ENCODE measurements at places on chromosomes 1 and 21. TPM values are rescaled to one million over a fixed set of nuclear protein-coding genes. Genes with fewer than 3 reads are reported as not detected.

GRCh38 chr21:30710499-30710898, 8.1 kb downstream of the KRTAP21-3 start:
- peak; percentile 23 for DNase-seq

DNA sequence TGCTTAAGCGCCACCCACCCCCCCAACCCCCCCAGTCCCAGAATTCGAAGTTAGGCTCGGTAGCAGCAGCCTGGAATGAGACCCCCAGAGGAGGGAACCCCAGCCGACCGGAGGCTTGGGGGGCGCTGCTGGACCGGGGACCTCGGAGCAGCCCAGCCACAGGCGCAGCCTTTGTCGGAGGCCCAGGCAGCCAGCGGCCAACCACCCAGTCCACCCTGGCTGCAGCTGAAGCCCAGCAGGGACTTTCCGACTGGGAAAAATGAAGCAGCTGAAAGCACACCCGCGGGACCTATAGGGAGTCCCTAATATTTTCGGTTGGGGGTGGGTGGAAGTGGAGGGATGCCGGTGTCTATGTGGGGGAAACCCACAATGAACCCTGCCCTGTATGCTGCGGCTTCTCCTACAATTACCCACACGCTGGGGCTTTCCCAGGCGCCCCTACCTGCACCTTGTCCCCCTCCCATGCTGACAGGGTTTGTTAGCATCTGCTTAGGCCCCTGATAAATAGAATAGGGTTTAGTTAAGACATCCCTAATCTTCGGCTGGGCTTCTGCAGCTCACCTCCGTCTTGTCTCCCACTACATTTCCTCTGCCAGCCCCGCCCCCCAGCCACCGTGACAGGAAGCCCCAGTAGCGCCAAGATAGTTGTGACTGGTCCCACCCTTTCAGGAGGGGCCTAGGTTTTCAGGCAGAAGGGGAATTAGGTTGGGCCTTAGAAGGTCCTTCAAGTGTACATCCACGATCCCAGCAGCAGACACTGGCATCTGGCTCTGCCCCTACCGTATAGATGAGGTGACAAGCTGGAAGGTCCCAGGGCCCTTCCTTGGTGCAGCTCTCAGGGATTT, 838 bp downstream of the CCDC28B start:
- DNase-seq: peak; percentile 89

DNA sequence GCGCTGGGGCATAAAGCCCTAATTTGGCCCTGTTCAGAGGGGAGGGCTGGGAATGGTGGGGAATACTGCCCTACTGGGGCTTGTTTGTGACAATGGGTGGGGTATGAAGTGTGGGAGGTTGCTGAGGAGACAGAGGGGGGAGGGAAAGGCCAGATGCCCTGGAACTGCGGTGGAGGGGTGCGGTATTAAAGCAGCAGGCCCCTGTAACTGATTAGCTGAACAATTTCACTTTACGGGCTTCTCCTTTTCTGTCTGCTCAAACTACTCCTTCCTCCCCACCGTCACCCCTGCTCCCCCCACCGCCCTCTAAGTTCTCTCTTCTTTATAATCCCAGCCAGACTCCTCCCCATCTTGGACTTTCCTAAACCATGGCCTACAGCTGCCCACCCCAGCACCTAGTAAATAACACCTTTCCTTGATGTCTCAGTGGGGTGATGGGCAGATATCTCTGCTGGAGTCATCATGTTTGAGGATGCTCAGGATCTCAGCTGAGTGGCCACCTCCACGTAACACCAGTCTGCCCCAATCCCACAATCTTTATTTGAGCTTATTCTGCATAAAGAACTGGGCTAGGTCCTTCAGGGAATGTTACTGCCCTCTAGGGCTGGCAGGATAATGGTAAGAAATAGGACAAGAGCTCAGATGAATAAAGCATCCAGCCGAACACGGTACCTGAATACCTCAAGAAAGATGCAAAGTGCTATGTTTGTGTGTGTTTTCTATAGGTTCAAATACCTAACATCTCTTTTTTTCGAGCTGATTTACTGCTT, 33.5 kb downstream of the XCL1 start:
- DNase-seq: no peak

DNA sequence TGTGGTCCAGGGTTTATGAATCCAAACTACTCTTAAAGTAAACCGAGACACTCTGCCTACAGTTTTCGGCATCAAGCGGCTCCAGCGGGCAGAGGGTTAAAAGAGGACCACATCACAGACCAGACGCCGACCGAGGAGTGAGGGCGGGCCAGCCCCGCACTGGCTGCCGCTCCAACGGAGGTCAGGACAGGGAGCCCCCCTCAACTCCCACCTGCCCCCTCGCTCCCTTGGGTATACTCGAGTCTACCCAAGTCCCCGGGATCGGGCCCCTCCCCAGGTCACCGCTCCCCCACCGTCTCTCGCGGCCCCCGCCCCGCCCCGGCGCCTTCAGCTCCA, 312 bp downstream of the ARNT start:
- no peak for DNase-seq

DNA sequence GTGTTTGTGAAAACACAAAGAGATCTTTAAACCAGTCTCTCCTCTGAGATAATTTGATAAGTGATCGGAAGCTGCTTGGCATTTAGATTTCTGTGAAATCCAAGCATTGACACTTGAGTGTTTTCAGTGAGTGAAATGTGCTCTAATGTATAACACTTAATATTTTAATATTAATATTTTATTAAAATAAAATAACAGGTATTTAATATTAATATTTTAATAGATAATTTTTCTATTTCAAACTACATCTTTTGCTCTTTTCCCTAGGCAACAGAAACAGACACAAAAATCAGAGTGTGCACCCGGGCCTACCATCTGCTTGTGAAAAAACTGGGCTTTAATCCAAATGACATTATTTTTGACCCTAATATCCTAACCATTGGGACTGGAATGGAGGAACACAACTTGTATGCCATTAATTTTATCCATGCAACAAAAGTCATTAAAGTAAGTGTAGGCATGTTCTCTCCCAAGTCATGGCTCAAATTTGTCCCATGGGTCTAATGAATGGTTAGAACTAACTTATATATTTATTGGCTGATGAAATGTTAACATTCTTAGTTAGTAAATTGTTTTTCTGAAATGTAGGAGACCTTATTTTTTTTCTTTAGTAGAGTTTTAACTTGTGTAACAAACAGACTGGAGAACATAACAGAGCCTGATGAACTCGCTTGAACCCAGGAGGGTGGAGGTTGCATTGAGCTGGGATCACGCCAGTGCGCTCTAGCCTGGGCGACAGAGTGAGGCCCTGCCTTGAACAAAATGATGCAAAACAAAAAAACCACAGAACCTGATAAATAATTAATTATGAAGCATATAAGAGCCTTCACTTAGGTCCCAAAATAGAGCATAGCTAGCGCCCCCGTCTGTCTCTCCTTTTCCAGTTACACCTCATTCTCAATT, 55.2 kb downstream of the MTR start:
- DNase-seq: no peak

DNA sequence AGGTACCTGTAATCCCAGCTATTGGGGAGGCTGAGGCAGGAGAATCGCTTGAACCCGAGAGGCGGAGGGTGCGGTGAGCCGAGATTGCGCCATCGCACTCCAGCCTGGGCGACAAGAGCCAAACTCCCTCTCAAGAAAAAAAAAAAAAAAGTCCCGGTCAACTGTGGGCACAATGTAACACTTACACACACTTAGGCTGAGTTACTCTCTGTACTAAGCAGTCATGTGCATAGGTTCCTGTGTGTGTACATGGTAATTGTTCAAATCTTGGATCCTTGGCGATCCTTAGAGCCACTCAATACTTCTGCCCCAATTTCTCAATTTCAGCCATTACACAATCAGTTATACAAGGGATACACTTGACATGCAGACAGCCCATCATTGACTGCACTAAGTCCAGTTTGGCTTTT, 11.6 kb downstream of the SDCCAG8 start:
- DNase-seq: no peak

DNA sequence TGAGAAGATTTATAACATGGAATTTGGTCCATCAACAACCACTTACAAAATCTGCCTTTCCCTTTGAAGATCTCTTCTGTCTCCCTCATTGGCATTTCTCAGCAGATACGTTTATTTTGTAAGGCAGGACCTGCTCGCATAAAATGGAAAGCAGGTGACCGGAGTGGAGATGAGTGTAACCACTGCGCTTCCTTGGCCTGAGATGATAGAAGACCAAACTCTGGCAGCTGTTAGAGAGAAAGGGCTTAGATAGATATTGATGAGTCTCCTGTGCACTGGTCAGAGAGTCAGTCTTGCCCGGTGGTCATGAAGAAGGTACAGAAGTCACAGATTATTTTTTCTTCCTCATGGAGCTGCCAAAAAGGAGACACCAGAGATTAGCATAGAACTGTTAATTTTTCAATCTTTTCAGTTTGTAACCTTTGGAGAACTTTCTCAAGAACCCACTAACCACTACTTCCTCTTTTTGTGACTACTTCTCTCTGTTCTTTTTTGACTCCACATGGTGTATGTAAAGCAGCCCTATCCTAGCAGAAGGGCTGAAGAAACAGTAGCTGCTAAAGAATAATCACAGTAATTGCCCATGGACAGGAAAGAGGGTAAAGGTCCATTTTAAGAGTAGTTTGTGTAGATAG, 47.6 kb downstream of the FCRL3 start:
- DNase-seq: no peak

GRCh38 chr1:52667290-52667689, 30.9 kb downstream of the COA7 start:
- no peak for DNase-seq

- no peak for DNase-seq
Observed at GRCh38 chr1:35832276-35832905, 24.6 kb downstream of the AGO4 start.

DNA sequence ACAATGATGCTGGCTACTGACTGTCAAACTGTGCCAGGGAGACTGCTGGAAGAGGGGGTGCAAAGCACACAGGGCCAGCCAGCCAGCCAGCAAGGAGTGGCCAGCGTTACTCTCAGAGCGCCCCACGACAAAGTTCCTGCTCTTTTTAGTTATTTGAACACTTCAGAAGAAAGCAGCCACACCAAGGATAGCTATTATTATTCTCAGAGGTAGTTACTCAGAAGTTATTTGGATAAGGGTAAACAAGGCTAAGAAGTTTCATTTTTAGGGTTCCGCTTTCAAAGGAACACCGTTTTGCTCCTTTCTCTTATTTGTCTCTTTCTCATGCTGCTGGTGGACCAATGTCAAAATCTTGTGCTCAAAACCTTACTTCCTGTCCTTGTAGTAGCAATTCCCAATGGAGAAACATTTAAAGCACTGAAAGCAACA, 59.9 kb downstream of the VANGL2 start:
- DNase-seq: no peak

- no peak for DNase-seq
Observed at GRCh38 chr1:3914911-3915310, 14.8 kb upstream of the C1orf174 start.

DNA sequence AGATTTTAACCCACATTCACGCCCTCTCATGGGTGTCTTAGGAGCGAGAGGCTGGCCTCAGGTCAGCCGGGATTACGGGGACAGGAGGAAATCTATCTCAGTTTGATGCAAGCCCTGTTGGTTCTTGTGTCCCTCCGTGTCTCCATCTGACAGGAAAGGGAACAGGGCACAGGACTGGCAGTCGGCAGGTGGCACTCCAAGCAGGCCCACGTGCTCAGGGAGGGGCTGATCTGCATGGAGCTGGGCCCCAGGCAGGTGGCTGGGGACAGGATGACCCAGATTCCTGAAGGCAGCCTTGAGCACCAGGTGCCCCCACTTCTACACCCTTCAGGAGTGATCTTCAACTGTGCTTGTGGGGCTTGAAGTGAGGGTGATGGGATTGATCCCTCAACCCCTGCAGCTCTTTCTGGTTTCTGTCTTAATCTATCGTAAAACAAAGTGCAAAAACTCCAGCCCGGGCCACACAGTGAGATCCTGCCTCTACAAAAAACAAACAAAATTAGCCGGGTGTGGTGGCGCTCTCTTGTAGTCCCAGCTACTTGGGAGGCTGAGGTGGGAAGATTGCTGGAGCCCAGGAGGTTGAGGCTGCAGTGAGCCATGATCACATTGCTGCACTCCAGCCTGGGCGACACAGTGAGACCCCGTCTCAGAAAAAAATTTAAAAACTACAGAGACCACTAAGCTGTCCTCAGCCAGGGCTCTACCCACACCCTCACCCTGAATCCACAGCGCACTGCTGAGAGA, 8.3 kb downstream of the PLEKHG5 start:
- DNase-seq: no peak

The CLEC20A gene
- not detected for total RNA-seq

The PRAMEF11 gene
- not detected for total RNA-seq

The PBXIP1 gene
- 55.9 TPM for total RNA-seq

The TARBP1 gene
- 30.1 TPM for total RNA-seq

The C4BPA gene
- not detected for total RNA-seq

The ADGRB2 gene
- total RNA-seq: 1.6 TPM

The ABCG1 gene
- 22.2 TPM for total RNA-seq

The FAM177B gene
- not detected for total RNA-seq

All from activated CD4-positive, alpha-beta memory T cell treated with anti-CD3 and anti-CD28 coated beads for 36 hours (primary cell).